ENCODE measurements at places on chromosomes 5 and 9.

- no peak for DNase-seq
These were observed 41.4 kb downstream of the PAM start for GRCh38 chr5:102796498-102796897.

DNA sequence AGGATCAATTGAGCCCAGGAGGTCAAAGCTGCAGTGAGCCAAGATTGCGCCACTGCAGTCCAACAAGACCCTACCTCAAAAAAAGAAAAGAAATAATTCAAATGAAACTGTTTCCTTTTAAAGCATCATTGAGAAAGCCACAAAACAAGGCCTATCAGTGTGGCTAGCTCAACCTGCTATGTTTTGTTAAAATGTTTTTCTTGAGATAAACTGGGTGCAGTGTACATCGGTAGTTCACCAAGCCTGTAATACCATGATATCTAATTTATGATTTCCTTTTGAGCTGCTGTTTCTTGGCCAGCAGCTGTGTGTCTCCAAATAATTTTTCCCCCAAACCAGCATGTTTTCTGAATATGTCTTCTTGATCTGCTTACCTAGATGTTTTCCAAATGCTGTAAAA, 97.3 kb upstream of the GOLGA1 start:
- no peak for DNase-seq

DNA sequence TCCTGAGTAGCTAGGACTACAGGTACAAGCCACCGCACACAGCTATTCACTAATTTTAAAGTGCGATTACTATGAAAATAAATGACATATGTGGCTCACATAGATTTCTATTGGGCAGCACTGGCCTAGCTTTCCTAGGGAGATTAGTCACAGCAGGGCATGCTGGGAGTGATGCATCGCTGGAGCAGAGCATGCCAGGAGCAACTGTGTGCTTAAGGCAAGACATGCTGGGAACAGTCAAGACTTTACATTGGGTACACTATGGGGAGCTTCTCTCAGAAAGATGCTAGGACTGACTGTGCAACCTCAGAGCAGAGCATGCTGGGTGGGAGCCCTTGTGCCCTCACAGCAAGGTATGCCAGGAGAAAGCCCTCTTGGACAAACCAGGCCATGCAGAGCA, 9.3 kb downstream of the ST6GALNAC6 start:
- no peak for DNase-seq

- DNase-seq: no peak
These were observed 84.8 kb upstream of the ITGA1 start for GRCh38 chr5:52702877-52703276.

GRCh38 chr9:124501771-124502320, 5.4 kb downstream of the NR5A1 start:
- no peak for DNase-seq

GRCh38 chr9:70262366-70262765, 3.6 kb downstream of the SMC5 start:
- no peak for DNase-seq

GRCh38 chr9:121353241-121354061, 16.6 kb downstream of the STOM start:
- peak; percentile 34 for DNase-seq

- no peak for DNase-seq
These were observed 225.9 kb upstream of the HAPLN1 start for GRCh38 chr5:83946516-83946915.

DNA sequence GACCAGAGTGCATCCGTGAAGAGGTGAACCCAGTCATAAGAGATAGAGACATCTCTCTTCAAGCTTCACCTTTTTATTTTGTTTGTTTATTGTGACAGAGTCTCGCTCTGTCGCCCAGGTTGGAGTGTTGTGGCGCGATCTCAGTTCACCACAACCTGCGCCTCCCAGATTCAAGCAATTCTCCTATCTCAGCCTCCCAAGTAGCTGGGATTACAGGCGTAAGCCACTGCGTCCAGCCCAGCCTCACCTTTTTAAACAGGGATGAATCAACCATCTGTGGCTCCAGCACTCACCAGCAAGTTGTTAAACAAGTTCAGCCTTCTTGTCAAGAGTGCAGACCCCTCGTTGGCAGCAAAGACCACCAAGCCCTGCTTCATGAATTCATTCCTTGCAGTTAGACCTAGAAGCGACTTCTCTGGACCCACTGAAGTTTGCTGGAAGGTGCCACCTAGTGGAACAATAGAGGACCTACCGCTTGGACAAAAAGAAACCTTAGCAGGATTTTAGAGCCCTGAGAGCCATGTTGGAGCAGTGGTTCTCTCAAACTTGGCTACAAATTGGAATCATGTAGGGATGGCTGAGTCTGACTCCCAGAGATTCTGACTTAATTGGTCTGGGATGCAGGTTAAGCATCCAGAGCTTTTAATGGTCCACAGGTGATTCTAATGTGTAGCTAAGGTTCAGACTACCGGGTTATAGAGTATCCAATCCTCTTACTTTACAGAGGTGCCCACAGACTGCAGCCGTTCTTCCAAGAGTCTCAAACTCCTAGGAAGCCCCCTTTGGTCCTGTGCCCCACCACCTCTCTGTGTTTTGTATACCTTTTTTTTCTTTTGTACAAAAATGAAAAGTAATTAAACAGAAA, 10.5 kb upstream of the GALNT10 start:
- no peak for DNase-seq

GRCh38 chr5:142926549-142926948, 156.4 kb downstream of the ARHGAP26 start:
- no peak for DNase-seq

DNA sequence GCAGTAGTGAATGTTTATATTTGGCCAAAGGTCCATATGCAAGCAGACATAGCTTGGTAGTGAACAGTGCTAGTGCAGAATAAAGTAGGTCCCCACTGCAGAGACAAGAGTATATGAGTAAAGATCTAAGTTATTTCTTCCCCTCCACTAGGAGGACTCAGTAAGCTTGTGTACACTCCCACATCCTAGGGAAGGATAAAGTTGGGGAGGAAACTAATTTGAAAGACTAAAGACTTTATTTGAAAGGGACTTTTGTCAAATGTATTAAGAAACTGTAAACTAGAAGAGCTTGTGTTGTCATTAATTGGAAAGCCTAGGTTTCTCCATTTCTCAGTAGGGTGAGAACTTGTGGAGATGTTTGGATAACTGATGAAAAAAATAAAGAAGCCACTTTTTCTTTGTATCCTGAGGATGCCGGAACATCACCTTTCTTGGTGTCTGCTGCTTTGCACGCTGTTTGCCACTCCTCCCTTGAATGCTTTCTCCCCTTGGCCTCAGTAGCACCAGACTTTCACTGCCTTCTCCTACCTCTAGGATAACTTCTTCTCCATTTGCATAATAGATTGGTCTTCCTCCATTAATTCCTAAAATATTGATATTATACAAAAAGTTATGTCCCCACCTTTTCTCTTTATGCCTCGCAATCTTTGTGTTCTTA, 329.0 kb downstream of the PARP8 start:
- DNase-seq: no peak

- DNase-seq: no peak
These were observed 602.6 kb downstream of the MTRR start for GRCh38 chr5:8471581-8471980.

DNA sequence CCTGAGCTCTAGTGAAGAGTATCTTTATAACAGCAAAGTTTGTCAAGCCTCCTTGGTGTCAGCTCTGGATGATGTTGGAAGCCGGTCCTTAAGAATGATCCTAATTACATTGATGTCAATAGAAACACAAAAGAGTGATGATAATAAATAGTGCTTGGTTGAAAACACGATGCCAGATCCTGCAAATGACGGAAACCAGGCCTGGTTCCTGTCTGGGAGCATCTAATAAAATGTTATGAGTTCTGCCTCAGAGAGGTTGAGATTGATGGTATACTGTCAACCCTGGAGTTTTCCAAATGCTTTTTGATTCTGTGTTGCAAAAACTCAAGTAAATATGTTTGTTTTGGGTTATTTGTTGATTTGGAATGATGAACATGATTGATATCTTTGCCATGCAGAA, 23.3 kb downstream of the HMHB1 start:
- no peak for DNase-seq

DNA sequence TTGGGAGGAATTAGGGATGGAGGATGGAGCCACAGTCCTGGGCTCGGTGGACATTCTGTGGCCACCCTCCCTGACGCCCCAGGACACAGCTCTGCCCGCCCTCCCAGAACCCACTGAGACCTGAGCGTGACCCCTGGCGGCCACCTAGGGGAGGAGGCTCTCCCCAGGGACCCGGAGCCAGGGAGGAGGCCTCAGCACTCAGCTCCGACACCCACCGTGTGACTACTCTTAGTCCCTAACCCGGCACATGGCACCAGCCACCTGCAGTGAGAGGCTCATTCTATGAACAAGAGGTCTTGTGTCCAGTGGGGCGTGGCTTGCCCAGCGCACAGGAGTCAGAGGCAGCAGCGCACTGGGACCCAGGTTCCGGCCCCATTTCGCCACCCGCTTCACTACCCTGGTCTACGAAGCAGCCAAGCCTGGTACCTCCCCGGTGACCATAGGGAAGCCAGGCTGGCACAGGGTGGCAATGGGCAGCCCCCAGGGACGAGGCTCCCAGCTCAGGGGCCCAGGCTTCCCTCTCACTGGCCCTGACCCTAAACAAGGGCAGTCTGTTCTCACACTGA, 10.2 kb downstream of the SARDH start:
- no peak for DNase-seq

DNA sequence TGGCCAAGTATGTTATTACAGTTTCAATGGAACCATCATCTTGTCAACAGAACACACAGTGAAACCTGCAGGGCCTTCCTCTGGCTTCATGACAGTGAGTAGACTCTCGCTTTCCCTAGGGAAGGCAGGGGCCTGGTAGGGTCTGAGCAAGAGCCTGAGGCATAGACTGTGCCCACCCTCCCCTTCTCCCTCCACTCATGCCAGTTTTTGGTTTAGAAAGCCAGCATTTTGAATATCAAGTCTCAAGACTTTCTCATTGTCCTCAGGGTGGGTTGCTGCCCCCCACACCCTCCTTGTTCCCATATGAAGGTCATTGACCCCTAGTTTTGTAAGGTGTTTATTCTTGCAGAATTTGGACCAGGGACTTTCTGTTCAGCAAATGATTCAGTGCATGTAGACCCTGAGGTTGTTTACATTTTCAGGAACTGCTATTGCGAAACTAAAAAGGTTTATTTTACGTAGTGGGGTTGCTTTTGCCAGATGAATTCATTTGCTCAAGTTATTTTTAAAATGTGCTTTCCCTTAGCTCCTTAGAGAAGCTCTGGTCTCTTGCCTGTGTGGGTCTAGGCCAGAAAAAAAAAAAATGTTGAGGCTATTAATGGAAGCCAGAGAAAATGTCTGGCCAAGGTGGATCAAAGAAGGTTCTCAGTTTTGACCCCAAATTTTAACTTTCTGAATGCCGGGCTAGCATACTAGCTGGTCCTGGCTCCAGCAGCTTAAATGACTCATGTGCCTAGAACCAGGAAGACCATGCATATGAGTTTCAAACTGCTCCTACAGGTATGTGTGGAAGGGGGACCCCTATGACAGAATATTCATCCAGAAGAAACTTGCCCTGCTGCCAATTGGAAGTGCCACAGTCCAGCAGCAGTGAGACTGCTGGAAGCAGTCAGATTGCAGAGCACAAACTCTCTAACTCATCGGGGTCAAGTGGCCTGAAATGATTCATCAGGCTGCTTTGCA, 10.1 kb upstream of the MOB3B start:
- DNase-seq: no peak

DNA sequence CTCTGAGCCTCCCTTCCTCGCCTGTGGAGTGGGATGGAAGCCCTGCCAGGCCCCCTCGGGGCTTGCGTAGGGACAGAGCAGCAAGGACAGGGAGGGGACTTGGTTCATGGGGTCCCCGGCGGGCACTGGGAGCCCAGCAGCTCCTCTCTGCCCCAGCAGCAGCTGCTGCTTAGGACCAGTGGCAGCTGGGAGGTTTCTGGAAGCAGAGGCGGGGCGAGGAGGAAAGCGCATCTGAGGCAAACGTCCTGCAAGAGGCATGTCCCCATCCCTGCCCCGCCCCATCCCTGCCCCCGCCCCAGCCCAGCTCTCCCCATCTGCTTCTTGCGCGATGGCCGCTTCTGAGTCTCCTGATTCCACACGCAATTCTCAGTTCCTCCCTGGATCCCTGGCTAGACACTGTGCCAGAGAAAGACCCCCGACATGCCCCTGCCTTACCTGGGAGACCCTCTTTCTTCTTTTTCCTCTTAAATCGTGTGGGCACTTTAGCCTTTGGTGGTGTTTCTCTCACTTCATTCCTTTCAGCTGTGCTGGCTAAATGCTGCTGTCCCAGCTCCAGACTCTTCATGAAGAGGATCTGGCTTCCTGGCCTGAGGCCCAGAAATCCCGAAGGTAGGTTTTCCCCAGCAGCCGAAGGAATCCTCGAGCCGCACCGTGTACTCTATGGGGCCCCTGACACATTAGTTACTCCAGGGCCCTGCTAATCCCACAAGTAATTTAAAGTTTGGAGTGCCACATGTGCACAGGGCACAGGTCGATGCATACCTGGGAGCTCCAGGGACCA, 4.4 kb upstream of the OR2S2 start:
- DNase-seq: no peak

DNA sequence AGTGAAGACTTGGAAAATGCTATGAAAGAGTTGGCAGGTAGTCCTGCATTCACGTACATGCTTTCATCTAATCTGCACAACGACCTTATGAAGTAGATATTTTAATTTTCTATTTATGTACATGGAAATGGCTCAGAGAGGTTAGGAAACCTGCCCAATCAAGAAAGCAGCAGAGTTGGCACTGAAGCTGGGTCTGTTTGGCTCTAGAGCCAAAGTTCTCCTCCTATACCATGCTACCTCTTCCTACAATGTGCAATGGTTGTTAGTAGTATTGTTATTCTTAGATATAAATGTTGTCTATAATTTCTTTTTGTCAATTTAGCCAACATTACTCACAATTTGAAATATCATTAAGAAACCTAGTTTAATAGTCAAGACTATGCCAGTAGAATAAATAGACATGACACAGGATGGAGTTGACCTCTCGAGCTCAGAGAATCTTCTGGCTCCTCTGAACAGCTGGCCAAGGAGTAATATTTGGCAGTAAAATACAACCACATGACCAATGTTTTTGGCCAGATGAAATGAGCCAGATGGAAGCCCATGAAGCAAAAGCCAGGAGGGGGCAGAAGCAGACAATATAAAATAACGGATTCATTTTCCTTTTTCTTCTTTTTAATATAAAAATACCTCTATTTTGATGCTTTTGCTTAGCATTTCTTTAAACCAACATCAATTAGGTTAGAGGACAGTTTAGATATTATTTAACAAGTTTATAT, 542.3 kb downstream of the PDE4D start:
- no peak for DNase-seq

GRCh38 chr5:170597109-170597751, 93.4 kb downstream of the KCNIP1 start:
- DNase-seq: no peak

DNA sequence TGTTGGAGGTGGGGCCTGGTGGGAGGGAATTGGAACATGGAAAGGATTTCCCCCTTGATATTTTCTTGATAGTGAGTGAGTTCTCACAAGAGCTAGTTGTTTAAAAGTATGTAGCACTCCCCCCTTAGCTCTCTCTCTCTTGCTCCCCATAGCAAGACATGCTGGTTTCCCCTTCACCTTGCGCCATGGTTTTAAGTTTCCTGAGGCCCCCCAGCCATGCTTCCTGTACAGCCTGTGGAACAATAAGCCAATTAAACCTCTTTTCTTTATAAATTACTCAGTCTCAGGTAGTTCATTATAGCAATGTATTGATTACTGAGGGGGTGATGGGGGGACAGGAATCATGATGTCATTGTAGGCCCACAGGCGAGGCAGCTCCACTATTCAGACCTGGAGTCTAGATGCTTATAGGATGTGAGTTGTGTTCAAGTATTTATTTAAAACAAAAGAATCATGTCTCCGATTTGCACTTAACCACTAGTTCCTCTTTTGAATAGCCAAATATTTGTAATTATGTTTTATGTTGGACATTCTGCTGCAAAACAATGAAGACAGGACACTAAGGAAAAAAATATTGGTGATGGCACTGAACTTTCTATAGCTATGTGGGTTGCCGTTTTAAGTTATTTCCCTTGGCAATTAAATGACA, 156.6 kb downstream of the TMEM38B start:
- DNase-seq: no peak
